ENCODE measurements at places on chromosomes 16 and 17.

GRCh38 chr16:74049027-74049426 is 247.6 kb upstream of the PSMD7 start:
- no peak for DNase-seq

DNA sequence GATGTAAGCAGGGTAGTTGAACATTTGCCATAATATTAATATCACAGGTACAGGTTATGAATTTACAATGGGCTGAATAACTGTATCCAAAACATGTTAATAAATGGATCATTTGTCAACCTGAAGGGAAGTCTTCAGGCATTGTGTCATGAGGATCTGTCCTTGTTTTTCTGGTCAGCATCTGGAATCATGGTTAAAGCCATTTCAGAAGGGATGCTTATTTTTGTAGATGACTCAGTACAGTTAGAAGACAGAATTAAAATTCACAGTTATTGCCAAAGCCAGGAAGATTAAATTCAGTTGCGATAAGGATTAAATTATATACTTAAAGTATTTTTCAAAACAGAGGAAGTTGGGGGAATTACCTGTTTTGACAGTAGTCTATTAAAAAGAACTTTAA is 8.0 kb downstream of the PSMD11 start:
- no peak for DNase-seq

GRCh38 chr17:52143542-52143941 is 15.0 kb downstream of the CA10 start:
- DNase-seq = no peak

DNA sequence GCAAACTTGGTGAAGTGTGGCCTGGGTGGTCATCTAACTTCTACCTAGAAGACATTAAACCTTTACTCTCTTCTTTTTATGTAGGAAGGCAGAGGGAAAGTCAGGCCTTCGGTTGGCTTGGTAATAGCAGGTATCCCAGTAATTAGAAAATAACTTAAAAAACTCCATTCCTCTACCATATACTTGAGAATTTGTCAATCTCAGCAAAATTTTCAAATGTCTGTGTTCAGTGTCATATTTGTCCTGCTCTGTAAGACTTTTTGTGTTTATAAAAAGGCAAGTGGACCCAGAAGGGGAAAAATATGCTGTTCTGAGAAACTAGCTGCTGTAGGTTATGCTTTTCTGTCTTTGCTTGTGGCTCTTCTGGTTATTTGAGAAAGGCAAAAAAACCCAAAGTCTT is 5.8 kb downstream of the HMOX2 start:
- no peak for DNase-seq

DNA sequence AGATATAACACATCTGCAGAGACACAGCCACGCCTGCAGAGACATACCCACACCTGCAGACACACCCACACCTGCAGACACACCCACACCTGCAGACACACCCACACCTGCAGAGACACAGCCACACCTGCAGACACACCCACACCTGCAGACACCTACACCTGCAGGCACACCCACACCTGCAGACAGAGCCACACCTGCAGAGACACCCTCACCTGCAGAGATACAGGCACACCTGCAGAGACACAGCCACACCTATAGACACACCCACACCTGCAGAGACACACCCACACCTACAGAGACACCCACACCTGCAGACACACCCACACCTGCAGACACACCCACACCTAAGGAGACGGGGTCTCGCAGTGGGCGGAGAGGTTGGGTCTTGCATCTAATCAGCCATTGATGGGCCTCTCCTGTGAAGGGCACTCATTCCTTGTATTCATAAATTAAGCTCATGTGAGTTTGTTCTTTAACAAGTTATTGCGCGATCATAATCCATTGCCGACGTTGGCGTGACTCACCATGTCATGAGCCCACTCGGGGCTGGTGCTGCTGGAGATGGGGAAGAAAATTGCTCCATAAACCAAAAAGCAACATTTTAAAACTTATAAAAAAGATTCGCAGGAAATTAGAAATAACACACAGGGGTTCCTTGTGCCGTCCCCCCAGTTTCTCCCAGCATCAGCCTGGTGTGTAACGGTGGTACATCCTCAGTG is 28.9 kb upstream of the CDH15 start:
- no peak for DNase-seq
